ENCODE measurements at places on chromosomes 2 and 18.
A peak's percentile ranks its signal among the peaks of the same experiment; 100 is the strongest.

- DNase-seq = no peak
Observed at GRCh38 chr2:157572725-157573124, 55.9 kb downstream of the ACVR1C start.

- DNase-seq = no peak
Observed at GRCh38 chr2:197377670-197378069, 57.2 kb downstream of the SF3B1 start.

- DNase-seq = peak; percentile 81
Observed at GRCh38 chr2:6883448-6884122, 6.0 kb downstream of the RSAD2 start.

GRCh38 chr2:45337481-45337880 lies 273.6 kb downstream of the SRBD1 start:
- no peak for DNase-seq

Data from left lung (tissue), 14 donors.